ENCODE measurements at places on chromosomes 2 and 18. TPM values are rescaled to one million over a fixed set of nuclear protein-coding genes. Genes with fewer than 3 reads are reported as not detected.

DNA sequence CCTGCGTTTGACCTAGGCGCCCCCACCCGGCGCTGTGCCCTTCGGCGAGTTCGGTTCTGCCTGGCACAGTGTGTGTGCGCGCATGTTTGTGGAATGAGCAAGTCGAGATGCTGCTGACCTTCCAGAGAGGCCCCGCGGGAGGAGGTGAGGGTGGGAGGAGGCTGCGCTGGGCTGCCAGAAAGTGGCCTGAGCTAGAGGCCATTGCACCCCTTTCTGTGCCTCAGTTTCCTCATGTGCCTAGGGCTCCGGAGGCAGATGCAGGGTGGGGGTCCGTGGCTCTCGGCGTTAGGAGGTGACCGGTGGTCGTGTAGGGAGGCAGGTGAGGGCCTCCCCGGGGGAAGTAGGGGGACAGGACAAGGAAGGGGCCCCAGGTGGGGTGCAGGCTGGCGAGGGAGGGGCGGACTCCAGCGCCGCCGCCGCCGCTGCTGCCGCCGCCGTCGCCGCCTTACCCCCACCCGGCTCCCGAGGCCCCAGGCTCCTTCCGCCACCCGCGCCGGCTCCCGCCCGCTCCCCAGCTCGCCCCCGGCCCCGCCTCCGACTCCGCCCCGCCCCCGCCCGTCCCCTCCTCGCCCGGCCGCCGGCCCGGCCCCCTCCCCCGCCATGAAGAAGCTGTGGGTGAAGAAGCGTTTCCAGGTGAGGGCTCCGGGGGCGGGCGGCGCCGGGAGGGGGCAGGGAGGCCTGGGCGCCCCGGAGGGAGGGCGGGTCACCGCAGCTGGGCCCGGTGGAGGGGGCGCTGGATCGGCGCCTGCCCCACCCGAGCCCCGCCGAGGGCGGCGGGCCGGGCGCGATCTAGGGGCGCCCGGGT lies 7.0 kb downstream of the SPEG start:
- peak; percentile 43 for DNase-seq

DNA sequence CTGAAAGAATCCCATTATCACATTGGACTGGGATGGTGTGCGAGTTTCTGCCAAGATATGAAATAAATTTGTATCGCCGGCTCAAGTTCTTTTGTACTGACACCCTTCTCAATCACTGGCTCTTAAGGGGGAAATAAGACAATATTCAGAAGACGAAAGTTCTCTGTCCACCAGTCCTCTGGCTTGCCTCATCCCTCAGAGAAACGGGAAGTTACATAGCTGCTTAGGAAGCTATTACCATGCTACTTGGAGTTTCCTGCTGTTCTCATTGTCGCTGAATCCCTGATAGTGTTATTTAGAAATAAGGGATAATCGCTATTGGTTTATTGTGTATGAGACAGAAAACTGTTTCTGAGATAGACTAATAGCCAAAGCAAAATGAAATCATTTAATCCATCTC lies 205.0 kb upstream of the ZNF521 start:
- DNase-seq, result no peak

DNA sequence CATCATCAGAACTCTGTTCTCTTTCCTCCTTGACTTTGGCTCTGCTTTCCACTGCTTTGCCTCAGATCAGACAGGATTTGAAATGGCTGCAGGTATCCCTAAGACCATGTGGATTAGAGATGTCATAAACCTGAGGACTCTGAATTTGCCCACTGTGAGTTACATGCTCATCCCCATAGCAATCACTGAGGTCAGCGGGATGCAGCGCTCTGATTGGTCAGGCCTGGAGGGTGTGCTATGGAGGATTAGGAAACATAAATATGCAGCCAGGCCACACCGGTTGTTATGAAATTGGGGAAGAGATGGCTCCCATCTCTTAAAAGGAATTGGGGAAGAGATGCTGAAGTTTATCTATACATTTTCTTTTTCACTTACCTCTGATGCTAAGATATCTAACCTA lies 73.7 kb upstream of the DNAJC10 start:
- DNase-seq, result no peak

GRCh38 chr18:39453882-39454281 lies 1888.3 kb upstream of the CELF4 start:
- peak; percentile 54 for DNase-seq

Gene GAL3ST2
- polyA plus RNA-seq, result 0.31 TPM

All from large intestine (tissue), 12 donors.